Activated CD8-positive, alpha-beta memory T cell treated with anti-CD3 and anti-CD28 coated beads for 4 hours (primary cell): ENCODE measurements at places on chromosomes 1 and 21.
A peak's percentile ranks its signal among the peaks of the same experiment; 100 is the strongest.

DNA sequence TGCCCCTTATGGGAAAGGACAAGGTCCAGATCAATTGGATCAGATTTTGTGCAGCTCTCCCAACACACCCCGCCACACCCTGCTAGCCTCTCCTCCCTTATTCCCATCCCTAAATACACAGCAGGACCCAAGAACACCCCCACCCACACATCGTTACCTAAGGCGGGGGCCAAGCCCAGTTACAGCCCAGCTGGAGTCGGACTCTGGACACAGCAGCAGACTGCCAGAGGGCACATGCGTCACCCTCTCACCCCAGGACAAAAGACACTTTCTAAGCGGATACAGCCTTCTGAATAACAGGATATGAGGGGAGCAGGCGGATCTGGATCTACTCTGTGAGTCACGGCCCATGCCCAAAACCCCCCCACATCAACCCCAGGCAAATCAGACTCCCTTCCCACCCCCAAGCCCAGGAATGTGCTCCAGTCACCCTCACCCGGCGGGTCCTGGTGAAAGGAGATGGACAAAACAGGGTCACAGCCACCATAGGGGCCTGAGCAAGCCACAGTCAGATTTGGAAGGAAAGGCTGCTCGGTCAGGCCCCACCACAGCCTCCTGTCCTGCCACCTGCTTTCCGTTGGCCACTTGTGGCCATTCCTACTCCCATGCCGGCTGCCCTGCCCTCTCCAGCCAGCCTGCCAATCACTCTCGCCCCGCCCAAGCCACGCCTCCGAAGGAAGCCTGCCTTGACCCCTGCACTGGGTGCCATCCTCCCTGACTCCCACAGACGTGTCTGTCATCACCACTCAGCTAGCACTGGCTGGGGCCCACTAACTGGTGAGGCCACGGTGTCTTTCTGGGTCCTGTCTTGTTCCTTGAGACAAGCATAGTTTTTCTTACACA, 4.0 kb downstream of the S100A16 start:
- no peak for DNase-seq

DNA sequence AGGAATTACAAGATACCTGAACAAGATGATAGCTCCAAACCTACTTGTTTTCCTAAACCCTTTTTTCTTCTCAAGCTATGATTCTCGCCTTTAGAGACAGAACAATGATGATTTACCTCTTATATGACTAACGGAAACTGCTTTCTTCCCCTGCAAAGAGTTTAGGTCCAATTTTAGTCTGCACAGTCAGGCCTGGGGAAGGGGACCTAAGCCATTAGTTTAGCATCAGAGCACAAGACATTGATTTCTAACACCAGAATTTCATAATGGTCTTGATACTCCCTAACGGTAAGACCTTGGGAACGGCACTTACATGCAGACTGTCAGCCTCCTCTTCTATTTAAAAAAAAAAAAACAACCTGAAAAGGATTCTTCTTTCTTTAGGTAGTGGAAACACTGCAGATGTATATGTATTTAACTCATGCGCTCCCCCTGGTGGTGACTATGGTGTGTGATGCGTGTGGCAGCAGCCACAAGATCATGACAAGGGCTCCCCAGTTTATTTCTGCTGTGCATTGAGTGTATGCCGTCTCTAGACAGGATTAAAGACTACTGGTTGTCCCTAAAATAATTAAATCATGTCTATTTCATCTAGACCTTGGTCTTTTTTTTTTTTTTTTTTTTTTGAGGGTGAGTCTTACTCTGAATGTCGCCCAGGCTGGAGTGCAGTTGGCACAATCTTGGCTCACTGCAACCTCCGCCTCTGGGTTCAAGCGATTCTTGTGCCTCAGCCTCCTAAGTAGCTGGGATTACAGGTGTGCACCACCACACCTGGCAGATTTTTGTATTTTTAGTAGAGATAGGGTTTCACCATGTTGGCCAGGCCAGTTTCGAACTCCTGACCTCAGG, 37.3 kb upstream of the TMEM222 start:
- peak; percentile 76 for DNase-seq

GRCh38 chr1:29256979-29257804, 20.9 kb downstream of the PTPRU start:
- no peak for DNase-seq

DNA sequence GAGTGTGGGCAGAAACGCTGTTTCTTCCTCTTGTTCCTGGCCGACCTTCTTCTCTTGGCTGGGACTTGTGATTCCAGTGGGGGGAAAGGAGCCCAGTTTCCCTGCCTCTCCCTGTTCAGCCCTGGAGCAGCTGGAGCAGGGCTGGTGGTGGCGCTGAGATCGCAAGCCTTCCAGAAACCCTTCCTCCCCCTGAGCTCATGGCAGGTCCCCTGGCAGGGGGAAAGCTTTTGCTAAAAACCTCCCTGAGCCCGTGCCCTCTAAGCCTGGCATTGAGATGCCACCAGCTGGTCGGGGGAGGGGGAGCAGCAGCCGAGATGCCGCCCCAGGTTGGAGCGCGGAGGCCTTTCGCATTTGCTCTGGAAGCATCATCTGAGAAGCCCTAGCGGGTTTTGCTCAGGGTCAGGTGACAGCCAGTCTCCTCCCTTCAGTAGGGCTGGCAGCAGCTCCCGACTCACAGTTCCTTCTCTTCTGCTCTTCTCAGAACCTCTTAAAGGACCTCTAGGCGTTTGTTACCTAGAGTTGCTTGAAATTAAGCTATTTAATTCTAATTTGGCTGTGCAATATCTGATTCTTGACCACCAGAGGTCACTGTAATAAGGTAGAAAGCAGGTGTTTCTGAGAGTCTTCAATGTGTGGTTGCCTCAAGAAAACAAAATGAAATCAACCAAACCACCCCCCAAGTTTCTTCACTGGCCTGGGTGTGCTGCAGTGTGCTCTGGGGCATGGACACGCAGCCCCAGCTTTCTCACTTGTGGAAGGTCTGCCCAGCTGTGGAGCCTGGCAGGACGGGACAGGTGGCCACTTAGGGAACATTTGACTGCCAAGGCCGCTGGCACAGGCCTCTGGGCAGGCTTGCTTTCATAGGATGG, 257.3 kb downstream of the CAMTA1 start:
- DNase-seq: no peak

- no peak for DNase-seq
Observed at GRCh38 chr21:32562915-32563314, 22.4 kb downstream of the TCP10L start.

DNA sequence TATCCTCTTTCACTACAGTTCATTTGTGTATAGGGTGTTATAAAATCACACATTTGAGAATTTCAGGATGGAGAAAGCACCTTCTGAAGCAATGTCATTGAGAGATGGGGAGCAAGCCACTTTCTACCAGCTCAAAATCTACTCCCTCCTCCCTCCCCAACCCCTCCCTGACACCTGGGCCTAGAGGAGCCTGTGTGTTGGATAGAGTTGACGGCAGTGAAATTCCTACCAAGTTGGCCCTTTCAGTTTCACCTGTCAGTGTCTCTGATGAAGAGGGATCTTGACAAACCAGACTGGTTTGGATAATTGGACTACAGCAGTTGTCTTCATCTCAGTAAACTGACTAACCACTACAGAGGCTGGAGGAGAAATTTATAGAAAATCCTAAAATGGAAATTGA, 125.0 kb upstream of the HOOK1 start:
- DNase-seq: no peak

DNA sequence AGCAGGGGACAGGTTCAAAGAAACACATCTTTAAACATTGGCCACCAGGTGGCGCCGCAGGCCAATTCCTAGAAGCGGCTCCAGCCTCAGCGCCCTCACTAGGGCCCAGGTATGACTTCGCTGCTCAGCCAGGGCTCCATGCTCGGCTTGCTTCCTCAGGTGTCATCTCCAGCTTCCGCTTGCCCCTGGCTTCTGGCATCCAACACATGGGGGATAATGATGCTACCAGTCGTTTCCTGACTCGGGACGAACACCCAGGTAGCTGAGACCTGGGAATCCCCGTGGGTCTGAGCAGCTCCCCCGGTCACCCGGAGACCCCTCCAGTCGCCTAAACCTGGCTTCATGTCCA, 8.5 kb upstream of the MEX3A start:
- DNase-seq: peak; percentile 79

DNA sequence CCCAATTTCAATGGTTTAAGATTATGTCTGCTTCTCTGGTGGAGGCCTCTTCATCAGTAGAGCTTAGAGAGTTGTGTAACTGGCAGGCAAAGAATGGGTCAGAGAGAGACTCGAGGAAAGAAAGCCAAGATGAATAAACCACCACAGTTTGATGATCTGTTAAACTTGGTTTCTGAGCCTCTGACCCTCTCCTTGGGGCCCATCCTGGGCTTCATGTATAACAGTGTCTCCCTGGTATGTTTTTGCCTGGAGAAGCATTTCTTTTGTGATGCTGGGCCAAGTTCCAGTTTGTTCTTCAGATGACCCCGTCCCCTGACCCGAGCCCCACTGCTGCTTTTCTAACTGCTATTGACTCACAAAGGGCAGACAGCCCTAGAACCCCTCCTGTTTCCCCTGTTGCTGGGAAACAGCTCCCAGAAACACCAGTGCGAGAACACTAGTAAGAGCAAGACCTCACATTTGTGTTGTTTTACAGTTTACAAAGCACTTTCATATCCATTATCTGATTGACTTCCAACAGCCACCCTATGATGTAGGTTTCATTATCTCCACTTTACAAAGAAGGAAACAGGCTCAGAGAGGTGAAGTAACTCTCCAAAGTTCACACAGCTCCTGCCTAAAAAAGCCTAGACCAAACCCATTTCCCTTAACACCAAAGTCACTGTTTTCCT, 9.0 kb downstream of the CD2 start:
- no peak for DNase-seq

DNA sequence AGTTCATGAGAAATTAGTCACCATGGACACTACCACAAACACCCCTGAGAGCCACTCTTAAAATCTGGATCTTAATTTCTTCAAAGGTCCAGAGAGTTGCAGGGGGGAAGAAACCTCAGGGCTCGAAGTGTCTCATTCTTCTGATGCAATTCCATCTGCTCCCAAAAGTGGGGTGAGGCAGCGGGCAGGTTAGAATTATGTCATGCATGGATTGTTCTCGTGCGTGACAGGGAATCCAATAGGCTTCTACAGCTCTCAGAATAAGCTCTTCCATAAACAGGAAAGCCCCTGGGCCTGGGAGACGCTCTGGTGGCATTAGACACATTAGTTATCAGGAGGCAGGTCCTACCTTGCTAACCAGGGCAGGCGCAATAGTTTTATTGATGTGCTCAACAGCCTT, 8.4 kb downstream of the ENO1 start:
- no peak for DNase-seq

DNA sequence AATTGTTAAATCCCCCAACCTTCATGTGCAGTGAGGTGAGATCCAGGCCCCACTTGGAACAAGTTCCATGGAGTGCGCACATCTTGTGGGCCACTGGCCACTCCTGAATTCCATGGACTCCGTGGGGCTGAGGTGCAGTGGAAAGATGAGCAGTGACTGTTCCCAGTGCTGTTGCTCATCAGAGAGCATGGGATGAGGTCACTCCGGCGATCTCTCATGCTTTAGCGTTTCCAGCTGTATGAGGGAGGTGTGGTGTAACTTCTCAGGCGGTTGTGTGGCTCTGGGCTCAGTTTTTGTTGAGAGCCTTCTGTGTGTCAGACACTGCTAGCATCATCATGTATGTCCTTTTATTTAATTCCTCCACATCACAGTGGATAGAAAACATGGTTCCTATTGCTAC, 96.2 kb downstream of the GALNT2 start:
- DNase-seq: no peak

- peak; percentile 29 for DNase-seq
Observed at GRCh38 chr1:161098210-161099068, at the start of gene KLHDC9. Gene KLHDC9, plus strand, starts transcription at chr1:161098361. Its CDS starts 175 bp downstream, at chr1:161098536.

DNA sequence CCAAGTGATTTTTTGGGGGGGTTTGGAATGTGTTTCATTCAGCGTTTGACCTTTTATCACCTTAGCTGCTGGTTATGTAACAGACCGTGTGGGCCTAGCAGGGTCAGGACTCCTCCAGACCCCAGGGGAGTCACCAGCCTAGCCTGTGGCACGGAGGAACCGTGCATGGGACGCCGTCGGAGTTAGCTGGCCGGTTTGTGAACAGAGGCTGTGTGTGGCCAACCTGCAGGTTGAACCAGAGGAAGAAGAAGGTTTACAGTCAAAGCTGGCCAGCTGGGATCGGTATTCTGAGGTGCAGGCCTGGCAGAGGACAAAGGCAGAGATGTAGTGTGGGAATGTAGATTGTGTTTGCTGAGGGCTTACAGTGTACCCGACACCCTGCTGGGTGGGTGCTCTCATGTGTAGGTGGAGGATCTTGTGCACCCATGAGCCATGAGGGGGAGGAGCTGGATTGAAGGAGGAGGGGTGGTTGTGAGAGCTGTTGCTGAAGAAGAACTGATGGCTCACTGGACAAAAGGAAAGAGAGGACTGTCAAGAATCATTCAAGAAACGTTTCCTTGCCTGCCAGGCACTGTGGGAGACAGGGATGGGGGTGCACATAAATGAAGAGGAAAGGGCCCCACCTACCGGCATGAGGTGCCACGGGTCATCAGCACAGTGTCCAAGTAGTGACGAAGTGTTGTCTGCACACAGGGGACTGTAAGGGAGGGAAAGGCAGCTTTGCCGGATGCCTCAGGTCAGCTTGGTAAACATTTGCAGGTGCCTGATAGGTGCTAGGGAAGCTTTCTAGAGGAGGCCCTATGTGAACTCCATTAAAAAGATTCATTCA, 40.0 kb upstream of the PWP2 start:
- no peak for DNase-seq

DNA sequence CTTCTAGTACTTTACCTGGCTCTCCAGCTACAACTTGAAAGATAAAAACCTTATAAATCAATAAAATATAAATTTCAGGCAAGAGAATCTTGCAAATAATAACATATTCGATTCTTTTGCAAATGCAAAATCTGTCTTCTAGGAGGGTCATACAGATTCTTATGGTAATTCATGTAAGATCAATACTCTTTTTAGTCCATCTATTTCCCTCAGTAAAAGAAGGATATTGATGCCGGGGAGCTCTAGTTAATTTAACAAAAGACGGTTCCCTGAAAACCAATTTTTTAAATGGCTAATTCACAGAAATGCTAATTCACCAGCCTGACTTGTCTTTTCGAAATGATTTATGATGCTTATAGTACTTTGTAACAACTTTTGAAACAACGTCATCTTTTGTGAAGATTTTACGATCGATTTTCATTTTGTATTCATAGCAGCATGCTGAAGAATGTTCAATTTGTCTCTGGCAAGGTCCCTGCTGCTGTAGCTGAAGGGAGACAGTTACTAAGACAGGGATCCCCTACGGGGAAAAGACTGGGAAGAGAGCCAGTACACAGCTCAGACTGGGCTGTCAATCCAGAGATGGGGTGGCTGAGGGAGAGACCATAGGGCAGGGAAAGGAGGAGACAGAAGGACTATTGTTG, 90.6 kb upstream of the SPAG17 start:
- no peak for DNase-seq

DNA sequence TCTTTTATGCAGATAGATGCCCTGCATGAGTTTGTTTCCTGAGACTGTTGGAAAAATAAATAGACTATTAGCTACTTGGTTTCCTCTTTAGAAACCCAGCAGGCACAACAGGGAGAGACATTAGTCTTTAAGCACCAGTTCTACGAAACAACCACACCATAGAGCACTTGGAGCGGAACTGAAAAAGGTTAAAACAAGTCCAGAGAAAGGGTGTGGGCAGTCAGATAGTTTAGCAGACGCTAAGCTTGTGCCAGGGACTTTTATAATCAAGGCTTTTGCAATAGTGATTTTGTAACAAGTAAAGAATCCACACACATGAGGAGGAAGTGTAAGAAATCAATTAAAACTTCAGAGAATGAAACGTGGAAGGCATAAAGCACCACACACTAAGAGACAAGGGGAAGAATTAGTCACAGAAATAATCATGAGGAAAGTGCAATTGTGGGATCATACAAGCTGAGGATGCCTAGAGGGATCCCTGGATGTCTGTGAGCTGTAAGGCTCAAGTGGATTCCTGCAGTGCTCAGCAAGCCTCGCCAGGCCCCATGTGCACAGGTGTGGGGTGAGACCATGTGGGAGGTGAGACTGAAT, 37.8 kb upstream of the TLR5 start:
- no peak for DNase-seq
